ENCODE measurements at places on chromosomes 13 and 19.

DNA sequence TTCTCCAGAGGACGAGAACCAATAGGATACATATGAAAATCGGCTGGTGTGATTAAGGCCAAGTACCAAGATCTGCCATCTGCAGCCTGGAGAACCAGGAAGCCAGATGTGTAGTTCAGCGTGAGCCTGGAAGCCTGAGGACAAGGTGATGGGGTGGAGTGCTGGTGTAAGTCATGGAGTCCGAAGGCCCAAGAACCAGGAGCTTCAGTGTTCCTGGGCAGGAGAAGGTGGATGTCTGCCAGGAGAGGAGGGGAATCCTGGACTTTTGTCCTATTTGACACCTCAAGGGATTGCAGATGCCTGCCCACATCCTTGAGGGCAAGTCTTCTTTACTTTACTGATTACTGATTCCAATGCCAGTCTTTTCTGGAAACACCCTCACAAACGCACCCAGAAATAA, 71.5 kb downstream of the SPATA13 start:
- no peak for DNase-seq

- DNase-seq: no peak
These were observed 42.7 kb downstream of the PHF11 start for GRCh38 chr13:49538404-49538803.

GRCh38 chr19:5953680-5954213, 24.2 kb downstream of the RANBP3 start:
- no peak for DNase-seq

GRCh38 chr13:47252627-47253026, 355.8 kb upstream of the HTR2A start:
- DNase-seq: peak; percentile 31

All from fibroblast of lung (primary cell).